Right ventricle myocardium superior (tissue), 1 donor: ENCODE measurements at places on chromosomes 11 and 22. TPM values are rescaled to one million over a fixed set of nuclear protein-coding genes. Genes with fewer than 3 reads are reported as not detected.

The RRM1 gene
- 29.5 TPM for total RNA-seq

The FBLN1 gene
- total RNA-seq: 89.5 TPM

DNA sequence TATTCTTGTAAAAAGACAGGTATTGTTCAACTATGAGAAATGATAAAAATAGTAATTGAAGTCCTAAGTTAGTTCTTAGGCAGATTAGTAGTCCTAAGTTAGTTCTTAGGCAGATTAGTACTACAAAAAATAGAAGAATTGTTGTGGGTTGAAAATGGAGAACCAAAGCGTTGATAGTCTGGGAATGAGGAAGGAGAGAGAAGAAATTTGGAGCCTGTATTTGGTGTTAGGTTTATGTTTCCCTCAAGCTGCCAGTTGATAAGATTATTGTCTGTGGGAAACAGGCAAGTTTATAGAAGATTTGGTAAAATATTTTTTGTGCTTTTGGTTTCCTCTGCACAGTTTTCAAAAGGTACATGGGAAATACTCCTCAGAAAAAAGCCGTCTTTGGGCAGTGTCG, 3.6 kb downstream of the BCO2 start:
- no peak for DNase-seq

DNA sequence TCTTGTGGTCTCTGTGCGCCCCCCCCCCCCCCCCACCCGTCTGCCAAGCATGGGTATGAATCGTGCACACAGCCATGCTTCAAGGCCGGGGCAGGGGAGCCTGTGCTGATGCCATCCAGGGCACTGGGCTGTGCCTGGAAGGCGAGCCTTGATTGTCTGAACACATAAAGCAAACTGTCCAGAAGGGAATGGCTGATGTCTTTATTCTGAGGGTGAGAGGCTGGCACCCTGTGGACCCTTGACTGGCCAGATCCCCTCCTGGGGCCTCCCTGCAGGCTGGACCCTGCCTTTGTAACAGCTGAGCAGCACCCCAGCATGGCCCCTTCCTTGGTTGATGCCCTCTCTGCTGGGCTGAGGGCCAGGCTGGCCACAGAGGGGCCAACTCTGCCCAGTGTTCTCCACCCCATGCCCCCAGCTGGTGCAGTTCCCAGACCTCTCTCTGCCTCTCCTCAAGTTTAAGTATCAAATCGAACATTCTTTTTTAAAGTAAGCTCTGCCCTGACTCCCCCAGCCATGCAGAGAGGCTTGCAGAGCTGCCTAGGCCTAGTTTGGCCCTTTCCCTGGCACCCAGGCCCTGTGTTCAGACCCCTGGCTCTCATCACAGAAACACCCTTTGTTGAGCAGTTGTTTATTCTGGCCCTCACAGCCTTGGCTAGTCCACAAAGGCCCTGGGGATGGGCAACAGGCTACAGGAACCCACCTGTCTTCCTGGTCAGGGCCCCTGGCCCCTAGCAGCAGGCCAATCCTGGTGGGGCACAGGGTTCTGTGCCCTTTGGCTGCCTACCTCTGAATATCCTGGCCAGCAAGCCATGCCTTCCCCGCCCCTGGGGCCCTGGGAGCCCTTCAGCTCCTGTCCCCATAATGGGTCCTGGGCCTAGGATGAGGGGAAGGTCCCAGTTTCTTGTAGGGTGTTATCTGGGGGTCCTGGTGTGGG, 3.9 kb upstream of the RANBP1 start:
- no peak for DNase-seq

DNA sequence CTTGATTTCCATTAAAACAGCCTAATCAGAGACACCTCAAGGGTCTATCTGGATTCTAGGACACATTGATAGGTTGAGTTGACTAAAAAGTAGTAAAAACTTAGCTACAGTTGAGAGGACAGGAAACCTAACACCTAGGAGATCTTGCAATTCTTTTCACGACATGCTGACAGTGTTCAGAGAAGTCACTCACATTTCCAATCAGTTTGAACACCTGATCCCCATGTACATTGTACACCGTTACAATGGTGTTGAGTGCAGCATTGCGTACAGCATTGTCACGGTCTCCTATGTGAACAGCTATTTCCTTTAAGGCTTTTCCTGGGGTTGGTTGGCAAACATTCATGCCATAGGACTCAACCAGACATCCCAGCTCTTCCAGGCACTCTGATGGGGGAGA, 42.8 kb downstream of the F2 start:
- no peak for DNase-seq

- DNase-seq: no peak
Observed at GRCh38 chr11:74276581-74276980, 34.9 kb downstream of the P4HA3 start.

GRCh38 chr11:84590106-84590505, 1037.0 kb downstream of the DLG2 start:
- DNase-seq: no peak

- DNase-seq: no peak
Observed at GRCh38 chr11:14124886-14125285, 162.4 kb downstream of the SPON1 start.

- no peak for DNase-seq
Observed at GRCh38 chr11:74721479-74721835, 9.8 kb downstream of the CHRDL2 start.

DNA sequence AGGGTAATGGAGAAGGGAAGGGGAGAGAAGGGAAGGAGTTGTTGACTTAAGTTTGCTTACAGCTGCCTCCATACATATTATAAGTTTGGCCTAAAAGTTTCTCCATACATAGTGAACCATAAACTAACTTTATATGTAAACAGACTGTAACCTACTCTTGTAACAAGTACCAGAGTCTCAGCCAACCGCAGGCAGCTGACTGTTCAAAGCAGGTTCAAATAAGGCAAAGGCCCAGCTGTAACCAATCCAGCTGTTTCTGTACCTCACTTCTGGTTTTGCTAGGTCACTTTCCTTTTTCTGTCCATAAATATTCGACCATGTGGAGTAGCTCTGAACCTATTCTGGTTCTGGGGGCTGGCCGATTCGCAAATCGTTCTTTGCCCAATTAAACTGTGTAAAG, 591.2 kb downstream of the INSC start:
- DNase-seq: no peak
